ENCODE measurements at places on chromosomes 4 and X.

- DNase-seq: no peak
Measured at GRCh38 chr4:150625033-150625432, 43.1 kb downstream of the MAB21L2 start.

GRCh38 chr4:138200236-138200590 lies 41.9 kb downstream of the SLC7A11 start:
- DNase-seq: no peak

DNA sequence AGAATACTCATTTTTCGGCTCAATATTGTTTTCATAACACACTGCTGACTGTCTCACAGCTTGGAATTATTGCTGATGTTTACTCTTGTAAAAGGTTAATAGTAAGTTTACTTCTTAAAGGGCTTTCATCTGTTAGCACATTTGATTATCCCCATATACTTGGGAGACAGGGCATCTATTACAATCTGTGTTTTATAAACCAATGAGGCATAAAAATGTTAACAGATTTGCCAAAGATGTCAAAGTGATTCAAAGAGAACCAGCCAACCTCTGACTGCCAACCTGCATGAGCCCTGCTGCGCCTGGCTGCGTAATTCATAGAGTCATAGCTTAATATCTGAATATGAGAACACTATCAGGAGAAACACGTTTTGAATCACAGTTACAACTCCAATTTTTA lies 665.6 kb downstream of the TRIML1 start:
- no peak for DNase-seq

GRCh38 chr4:43132010-43132582 lies 239.6 kb downstream of the GRXCR1 start:
- peak; percentile 73 for DNase-seq

DNA sequence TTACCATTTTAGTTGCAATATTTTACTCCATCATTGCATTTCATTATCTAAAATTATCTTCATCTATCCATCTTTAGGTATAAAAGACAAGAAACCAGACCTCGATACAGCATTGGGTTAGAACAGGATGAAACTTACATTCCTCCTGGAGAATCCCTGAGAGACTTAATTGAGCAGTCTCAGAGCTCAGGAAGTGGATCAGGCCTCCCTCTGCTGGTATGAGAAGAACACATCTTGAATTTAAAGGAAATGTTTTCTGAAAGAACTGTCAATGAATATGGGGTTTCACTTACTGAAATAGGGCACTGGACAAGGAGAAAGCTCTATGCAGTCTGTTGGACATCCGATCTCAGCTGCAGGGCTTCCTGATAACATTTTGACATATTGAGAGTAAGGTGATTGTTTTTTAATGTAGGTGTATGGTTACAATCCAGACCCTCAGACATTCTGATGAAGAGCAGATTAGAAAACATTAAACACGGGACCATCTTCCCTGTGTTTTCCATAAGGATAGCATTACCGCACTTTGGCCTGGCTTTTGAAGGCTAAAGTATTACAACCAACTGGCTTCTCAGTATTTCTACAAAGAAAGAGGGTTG lies 367.2 kb downstream of the BMPR1B start:
- DNase-seq: peak; percentile 19

- DNase-seq: no peak
Measured at GRCh38 chr4:20408611-20409010, 156.9 kb downstream of the SLIT2 start.

GRCh38 chr4:95153182-95153581 lies 395.4 kb downstream of the BMPR1B start:
- no peak for DNase-seq

GRCh38 chr4:104966349-104967033 lies 180.2 kb upstream of the TET2 start:
- DNase-seq: no peak

Measured in neural crest cell (in vitro differentiated cells).